Thyroid gland (tissue), 4 donors: ENCODE measurements at places on chromosomes 2 and 18. TPM values are rescaled to one million over a fixed set of nuclear protein-coding genes. Genes with fewer than 3 reads are reported as not detected.

DNA sequence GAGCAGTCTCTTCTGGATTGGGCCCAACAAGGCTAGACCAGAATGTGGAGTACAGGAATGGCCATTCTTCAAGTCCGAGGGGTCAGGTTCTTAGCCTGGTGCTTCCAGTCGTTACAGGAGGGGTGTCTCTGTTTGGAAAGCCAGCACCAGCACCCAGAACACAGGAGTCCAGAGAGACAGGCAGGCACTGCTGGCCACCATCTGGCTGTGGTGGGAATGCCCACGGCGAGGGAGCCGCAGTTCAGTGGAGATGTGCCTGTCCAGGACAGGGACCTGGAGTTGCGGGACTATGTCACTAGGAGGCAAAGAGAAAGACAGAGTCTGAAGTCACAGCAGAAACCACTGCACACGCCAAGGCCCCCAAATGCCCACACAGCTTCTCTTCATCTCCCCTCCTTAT, 59.1 kb downstream of the TRABD2A start:
- H3K27me3 ChIP-seq, result no peaks in the 10 kb centered on the region
- no peak overlapping the region for H3K4me3 ChIP-seq
- no peaks in the 10 kb centered on the region for H3K36me3 ChIP-seq
- no peak for DNase-seq
- no peaks in the 10 kb centered on the region for H3K4me1 ChIP-seq

DNA sequence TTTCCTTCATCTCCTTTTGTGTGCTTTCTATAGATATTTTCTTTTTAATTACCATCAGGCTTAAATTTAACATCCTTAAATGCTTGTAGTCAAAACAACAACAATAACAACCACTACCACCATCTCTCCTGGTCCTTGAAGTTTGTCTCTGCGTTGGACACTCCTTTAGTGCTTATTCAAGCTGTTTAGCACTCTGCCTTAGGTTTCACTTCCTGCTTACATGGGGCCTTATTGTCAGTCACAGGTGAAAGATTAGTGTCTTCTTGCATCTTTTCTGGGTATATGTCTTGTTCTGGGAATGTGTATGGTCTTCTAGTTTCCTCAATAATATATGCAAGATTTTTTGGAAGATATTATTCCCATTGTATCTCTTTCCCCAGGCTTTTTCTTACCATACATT, 240.1 kb upstream of the NXPH2 start:
- H3K36me3 ChIP-seq, result no peaks in the 10 kb centered on the region
- H3K27ac ChIP-seq, result no peak overlapping the region
- no peak for DNase-seq

GRCh38 chr2:120653046-120653445, 82.6 kb upstream of the GLI2 start:
- H3K27me3 ChIP-seq, result no peaks in the 10 kb centered on the region
- H3K4me1 ChIP-seq, result peaks cover 30% of the 10 kb centered on the region
- no peak overlapping the region for H3K27ac ChIP-seq
- DNase-seq, result no peak

- no peaks in the 10 kb centered on the region for H3K4me1 ChIP-seq
- peaks cover 8% of the 10 kb centered on the region for H3K36me3 ChIP-seq
- no peak for DNase-seq
- no peaks in the 10 kb centered on the region for H3K27me3 ChIP-seq
- no peak overlapping the region for H3K27ac ChIP-seq
Measured at GRCh38 chr18:76928179-76928868, 106.0 kb downstream of the ZNF236 start.

GRCh38 chr18:22345718-22346117, 72.0 kb downstream of the CTAGE1 start:
- no peak overlapping the region for H3K4me3 ChIP-seq
- H3K27me3 ChIP-seq, result no peaks in the 10 kb centered on the region
- H3K27ac ChIP-seq, result peak overlapping the region; percentile 82
- no peaks in the 10 kb centered on the region for H3K36me3 ChIP-seq

- H3K36me3 ChIP-seq, result no peaks in the 10 kb centered on the region
- H3K27ac ChIP-seq, result no peak overlapping the region
- DNase-seq, result no peak
- H3K4me3 ChIP-seq, result no peak overlapping the region
Measured at GRCh38 chr2:68521037-68521436, 53.7 kb downstream of the APLF start.

- peaks cover 16% of the 10 kb centered on the region for H3K4me1 ChIP-seq
- no peaks in the 10 kb centered on the region for H3K27me3 ChIP-seq
- H3K27ac ChIP-seq, result peak overlapping the region; percentile 88
- peak overlapping the region; percentile 74 for H3K4me3 ChIP-seq
Measured at GRCh38 chr2:42567806-42568400, 529 bp upstream of the MTA3 start.

DNA sequence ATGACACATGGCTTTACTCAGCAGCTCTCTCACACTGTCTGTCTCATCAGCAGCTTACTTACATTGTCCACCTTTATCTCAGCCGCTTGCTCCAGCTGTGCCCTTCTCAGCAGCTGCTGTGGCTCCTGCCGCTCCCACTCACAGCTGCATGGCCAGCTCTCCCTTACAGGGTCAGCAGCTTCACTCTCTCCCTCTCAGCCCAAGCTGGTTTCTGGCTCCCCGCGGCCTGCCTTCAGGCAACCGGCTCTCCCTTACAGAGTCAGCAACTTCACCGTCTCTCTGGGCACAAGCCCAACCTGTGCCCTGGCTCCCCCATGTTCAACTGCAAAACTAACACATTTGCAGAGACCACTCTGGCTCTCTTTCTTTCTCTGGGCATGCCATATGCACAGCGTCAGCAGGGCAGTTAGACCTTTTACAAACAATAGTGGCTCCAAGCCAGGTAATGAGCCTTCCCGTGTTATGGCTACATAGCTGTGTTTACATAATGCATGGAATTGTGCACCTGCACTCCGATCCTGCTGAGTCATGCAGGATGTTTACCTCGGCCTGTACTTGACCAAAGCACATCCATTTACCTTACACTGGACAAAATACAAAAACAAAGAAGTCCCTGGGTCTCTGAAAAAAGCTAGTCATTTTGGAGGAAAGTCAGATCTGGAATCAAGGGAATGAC, 167.3 kb downstream of the DOK6 start:
- no peaks in the 10 kb centered on the region for H3K27me3 ChIP-seq
- H3K27ac ChIP-seq, result no peak overlapping the region

DNA sequence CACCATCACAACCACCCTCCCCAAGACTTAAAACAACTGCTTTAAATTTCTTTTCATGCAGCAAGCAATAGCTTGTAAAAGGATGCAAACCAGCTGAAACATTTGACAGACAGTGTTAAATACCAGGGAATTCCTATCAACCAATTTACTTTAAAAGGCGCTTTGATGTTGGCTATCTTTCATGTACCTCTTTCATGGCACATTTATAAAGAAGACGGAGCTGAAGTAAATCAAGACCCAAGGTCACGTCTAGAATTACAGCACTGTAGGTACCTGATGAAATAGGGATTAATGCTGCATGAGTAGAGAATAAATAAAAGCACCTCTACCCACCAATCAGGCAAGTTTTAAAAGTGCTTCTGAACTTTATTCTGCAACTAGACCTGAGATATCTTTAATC, 78.9 kb downstream of the SRBD1 start:
- DNase-seq, result no peak
- no peak overlapping the region for H3K4me3 ChIP-seq
- no peak overlapping the region for H3K27ac ChIP-seq
- no peaks in the 10 kb centered on the region for H3K36me3 ChIP-seq

- no peak overlapping the region for H3K27ac ChIP-seq
- H3K4me3 ChIP-seq, result no peak overlapping the region
Measured at GRCh38 chr2:174697255-174697654, 67.0 kb downstream of the CHRNA1 start.

DNA sequence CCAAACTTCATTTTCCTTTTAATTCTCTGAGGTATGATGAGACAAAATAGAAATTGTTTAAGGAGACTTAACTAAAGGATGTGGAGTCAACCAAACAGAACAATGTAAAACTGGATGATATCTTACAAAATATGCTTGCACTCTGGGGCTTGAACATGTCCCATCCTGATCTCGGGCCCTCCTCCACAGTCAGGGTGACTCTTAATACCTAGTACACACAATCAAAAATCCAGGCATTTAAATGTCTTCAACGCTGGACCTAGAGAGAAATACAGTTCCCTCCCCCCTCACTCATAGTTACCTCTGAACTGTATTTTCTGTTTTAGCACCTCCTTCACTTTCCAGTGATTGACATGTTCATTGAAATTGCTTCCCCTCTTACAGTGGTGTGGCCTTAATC, 36.9 kb upstream of the SERPINB2 start:
- DNase-seq, result no peak
- no peaks in the 10 kb centered on the region for H3K4me1 ChIP-seq
- H3K4me3 ChIP-seq, result no peak overlapping the region
- H3K36me3 ChIP-seq, result no peaks in the 10 kb centered on the region
- H3K27ac ChIP-seq, result no peak overlapping the region

DNA sequence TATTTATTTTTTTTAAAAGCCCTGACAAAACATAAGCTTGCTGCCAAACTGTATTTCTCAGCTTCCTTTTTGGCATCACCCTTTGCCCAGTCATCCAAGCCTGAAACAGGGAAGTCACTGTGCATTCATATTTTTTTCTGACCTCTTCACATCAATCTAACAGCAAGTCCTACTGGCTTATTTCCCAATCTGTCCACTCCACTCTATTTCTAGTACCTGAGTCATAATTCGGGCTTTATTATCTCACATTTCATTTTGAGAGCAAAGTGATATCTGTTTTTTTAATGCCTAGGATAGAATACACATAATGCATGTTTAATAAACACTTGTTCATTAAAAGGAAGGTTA, 5.1 kb downstream of the HNMT start:
- H3K36me3 ChIP-seq, result no peaks in the 10 kb centered on the region
- H3K4me3 ChIP-seq, result no peak overlapping the region

GRCh38 chr2:127157651-127158485, 50.9 kb upstream of the BIN1 start:
- H3K27me3 ChIP-seq, result no peaks in the 10 kb centered on the region
- peaks cover 8% of the 10 kb centered on the region for H3K4me1 ChIP-seq
- no peak overlapping the region for H3K27ac ChIP-seq

- H3K4me1 ChIP-seq, result no peaks in the 10 kb centered on the region
- no peaks in the 10 kb centered on the region for H3K27me3 ChIP-seq
- no peak overlapping the region for H3K27ac ChIP-seq
- no peak overlapping the region for H3K4me3 ChIP-seq
- DNase-seq, result no peak
Measured at GRCh38 chr2:31863867-31864266, 146.9 kb downstream of the MEMO1 start.

GRCh38 chr2:105959357-105959756, 214.6 kb downstream of the NCK2 start:
- no peak overlapping the region for H3K4me3 ChIP-seq
- no peaks in the 10 kb centered on the region for H3K27me3 ChIP-seq
- H3K27ac ChIP-seq, result no peak overlapping the region
- H3K4me1 ChIP-seq, result no peaks in the 10 kb centered on the region

DNA sequence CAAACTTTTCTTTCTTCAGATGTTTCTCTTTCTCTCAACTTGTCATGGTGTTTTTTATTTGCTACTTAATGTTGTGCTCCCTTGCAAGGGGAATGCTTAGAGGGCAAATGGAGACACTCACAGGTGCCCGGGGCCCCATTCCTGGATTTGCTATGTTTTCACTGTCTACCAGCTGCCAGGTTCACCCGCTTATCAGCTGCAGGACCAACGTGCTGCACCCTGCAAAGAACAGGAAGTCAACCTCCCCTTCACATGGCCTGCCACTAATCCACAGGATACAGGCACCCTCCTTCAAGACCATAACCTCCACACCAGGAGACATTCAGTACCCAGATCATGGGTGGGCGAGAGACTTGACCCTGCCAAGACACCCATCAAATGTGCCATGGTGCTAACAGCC, 237.6 kb upstream of the STON1 start:
- H3K27ac ChIP-seq, result no peak overlapping the region
- no peaks in the 10 kb centered on the region for H3K4me1 ChIP-seq
- no peaks in the 10 kb centered on the region for H3K27me3 ChIP-seq
- no peak for DNase-seq
- H3K36me3 ChIP-seq, result no peaks in the 10 kb centered on the region

GRCh38 chr2:235911633-235912233, 256.5 kb downstream of the GBX2 start:
- H3K27ac ChIP-seq, result no peak overlapping the region
- H3K36me3 ChIP-seq, result no peaks in the 10 kb centered on the region
- no peak for DNase-seq
- H3K4me1 ChIP-seq, result no peaks in the 10 kb centered on the region
- H3K27me3 ChIP-seq, result no peaks in the 10 kb centered on the region
- H3K4me3 ChIP-seq, result no peak overlapping the region

DNA sequence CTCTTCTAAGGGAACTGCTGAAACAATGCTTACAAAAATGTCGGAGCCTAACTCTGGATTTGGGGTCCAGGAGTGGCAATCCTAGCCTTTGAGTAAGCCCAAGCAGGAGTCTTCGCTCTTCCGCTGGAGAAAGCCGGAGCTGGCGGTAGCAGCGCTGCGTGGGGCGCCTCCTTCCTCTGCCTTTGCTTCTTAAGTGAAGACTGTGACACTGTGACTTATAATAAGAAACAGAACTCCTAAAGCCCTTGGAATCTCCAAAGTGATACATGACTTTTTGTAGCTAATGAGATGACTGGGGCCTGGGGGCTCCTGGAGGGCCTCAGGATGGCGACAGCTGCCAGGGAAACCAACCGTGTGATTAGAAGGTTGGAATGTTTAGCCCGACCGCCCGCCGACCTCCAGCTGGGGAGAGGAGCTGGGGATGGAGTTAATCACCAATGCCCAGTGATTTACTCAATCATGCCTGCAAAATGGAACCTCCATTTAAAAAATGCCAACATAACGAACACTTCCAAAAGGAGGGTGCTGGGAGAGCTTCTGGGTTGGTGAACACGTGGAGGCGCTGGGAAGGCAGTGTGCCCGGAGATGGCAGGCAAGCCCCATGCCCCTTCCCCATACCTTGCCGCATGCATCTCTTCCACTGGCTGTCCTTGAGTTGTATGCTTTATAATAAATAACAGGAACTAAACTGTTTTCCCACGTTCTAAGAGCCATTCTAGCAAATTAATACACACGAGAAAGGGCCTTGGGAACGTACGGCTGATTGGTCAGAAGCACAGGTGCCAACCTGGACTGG, 29.0 kb upstream of the MAL start:
- no peak for DNase-seq
- H3K4me1 ChIP-seq, result peaks cover 4% of the 10 kb centered on the region
- no peaks in the 10 kb centered on the region for H3K27me3 ChIP-seq
- H3K36me3 ChIP-seq, result no peaks in the 10 kb centered on the region
- no peak overlapping the region for H3K4me3 ChIP-seq
- H3K27ac ChIP-seq, result no peak overlapping the region

The M1AP gene
- 2.6 TPM for total RNA-seq

The RAPGEF4 gene
- 16.2 TPM for total RNA-seq

The KLHL30 gene
- total RNA-seq, result 0.67 TPM

The FOXI3 gene
- not detected for total RNA-seq

The FLACC1 gene
- 3.9 TPM for total RNA-seq

The UGT1A10 gene
- not detected for total RNA-seq

The NEU2 gene
- total RNA-seq, result not detected

The B4GALT6 gene
- 2.5 TPM for total RNA-seq

The SPATA3 gene
- total RNA-seq, result not detected

The ANO7 gene
- total RNA-seq, result 1.8 TPM

The KCNIP3 gene
- total RNA-seq, result 46.8 TPM

The CHMP3 gene
- 86.8 TPM for total RNA-seq

The SKA1 gene
- total RNA-seq, result 0.45 TPM
